ENCODE measurements at places on chromosomes 4 and X.

DNA sequence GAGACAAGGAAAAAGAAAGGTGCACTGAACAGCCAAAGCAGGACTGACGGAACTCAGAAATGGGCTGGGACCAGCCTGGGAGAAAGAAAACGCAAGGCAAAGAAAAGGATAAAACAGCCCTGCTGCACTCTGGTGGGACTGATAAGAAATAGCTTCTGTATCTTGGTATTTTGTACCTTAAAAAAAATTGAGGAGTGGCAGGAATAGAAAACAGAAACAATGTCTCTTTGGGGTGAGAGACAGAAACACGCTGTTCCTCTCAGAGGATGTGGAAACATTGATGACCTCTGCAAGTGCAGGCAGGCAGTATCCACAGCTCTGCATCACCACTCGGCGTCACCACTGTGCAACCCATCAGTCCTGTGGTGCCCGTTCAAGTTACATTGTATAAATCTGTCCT, 152.5 kb upstream of the SPRY1 start:
- DNase-seq, result peak; percentile 20

DNA sequence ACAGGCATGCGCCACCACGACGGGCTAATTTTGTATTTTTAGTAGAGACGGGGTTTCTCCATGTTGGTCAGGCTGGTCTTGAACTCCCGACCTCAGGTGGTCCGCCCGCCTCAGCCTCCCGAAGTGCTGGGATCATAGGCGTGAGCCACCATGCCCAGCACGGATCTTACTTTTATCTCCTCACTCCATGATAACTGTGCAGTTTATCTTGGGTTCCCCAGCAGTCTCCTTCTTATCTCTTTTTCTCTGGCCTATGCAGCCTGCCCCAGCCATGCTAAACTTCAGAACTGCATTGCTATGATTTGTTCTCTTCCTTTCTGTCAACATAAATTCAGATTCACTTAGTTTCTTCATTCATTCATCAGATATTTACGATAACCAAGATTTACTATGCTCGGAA, 22.4 kb downstream of the PAGE1 start:
- DNase-seq, result no peak

GRCh38 chr4:111466811-111467604, 678.2 kb upstream of the FAM241A start:
- DNase-seq, result no peak

- DNase-seq, result no peak
Observed at GRCh38 chr4:15864651-15865566, 73.6 kb downstream of the FGFBP1 start.

DNA sequence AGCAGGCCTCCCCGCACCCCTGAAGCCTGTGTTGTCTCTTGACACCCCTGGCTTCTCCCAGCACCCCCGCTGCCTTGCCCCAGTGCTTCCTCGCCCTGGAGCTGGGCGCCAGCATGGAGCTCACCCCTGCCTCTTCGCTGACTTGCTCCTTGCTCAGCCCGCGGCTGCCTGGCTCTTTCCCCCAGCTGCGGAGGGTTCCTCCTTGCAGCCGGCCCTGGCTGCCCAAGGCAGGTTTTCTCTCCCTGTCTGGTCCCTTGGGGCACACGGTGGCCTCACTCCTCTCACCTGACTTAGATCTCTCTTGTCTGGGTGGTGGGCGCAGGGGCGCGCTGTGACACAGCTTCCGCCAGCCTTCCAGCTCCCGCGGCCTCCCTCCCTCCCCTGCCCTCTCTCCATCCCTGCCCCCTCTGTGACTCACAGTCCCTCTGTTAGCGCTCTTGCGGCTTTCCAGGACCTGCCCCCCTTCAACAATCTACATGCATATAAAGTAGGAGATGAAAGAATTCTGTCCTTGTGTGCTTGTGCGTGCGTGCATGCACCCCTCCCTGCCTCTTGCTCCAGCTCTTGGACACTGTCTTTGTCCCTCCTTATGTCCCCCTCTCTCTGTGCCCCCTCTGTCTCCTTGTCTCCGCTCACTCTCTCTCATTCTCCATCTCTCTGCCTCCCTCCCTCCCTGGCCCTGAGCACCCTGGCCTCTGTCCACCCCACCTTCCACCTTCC, 2.2 kb downstream of the PLXNB3 start:
- DNase-seq, result peak; percentile 43

DNA sequence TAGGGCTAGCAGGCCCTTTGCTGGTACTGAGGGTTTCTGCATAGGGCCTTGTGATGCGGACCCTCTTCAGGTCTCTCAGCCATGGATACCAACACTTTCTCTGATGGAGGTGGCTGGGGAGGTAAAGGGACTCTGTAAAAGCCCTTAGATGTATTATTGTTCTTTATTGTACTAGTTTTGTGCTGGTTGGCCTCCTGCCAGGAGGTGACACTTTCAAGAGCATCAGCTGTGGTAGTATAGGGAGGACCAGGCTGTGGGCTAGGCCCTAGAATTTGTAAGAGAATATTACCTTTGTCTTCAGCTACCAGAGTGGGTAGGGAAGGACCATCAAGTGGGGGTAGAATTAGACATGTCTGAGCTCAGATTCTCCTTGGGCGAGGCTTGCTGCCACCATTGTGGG, 936.3 kb downstream of the CENPC start:
- no peak for DNase-seq

DNA sequence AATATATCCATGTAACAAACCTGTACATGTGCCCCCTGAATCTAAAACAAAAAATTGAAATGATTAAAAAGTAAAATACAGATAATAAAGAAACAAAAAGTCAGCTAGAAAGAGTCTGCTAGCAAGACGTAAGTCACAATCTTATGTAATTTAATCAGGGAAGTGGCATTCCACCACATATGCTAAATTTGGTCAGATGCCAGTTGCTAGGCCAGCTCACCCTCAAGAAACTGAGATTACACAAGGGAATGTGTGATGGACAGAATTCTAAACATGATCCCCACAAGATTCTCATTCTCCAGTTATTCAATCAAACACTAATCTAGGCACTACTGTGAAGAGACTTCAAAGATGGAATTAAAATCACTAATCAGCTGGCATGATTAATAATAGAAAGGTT, 689.3 kb downstream of the CENPC start:
- DNase-seq, result no peak

- DNase-seq, result no peak
Observed at GRCh38 chrX:262381-262909, 18.7 kb upstream of the PLCXD1 start.

DNA sequence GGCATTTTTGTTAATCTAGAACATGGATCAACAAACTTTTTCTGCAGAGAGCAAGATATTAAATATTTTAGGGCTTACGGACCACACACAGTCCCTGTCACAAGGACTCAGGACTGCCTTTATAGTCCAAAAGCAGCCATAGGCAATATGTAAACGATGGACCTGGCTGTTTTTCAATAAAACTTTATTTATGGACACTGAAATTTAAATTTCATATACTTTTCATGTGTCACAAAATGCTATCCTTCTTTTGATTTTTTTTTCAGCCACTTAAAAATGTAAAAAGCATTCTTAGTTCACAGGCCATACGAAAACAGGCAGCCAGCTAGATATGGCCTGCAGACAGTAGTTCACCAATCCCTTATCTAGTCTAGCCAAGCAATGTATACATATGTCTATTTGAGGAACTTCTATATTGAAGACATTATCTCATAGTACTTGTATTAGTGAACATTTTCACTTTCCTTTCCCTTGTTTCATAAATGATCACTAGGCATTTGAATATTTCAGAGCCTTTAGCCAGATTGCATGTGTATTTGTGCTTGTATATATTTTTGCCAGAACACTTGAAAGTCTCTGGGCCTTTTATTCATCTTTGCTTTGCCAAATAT, 350.9 kb downstream of the RPA4 start:
- peak; percentile 37 for DNase-seq

GRCh38 chr4:128796934-128797333, 12.6 kb upstream of the JADE1 start:
- DNase-seq, result no peak

- DNase-seq, result peak; percentile 37
Observed at GRCh38 chrX:69285881-69286564, 120.8 kb upstream of the PJA1 start.

DNA sequence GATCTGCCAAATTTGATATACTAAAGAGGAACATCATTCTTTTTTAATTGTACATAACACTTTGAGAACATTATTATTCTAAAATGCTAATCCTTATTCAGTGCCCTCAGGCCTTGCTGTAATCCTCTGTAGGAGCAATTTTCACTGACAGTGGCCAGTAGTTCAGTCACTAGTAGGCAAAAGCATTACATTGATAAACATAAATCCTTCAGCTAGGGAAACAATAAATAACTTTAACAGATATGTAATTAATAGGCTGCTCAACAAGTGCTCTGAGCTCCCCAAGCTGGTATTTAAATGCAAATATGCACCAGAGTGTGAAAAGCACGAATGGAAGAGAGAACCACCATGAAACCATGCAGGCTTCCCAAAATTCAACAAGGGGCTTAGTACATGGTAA, 77.7 kb upstream of the FAM47C start:
- no peak for DNase-seq

DNA sequence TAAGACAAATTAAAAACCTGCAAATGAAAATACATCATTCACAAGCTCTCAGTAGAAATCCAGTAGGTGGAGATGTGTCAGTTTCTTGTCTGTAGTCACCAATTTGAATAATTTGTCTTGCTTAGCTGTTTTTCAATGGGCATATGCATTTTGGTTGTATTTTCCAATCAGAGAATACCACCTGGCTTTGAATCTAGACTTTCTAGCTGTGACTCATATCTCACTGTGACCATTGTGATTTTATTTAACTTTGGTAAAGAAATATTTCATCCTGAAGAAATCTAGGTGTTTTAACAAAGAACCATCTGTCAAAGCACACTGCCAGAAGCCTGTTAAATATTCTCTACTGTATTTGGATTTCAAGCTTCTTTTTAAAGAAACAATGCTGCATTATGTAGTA, 1650.6 kb upstream of the IGFBP7 start:
- no peak for DNase-seq

GRCh38 chr4:29153642-29154041, 1566.5 kb upstream of the PCDH7 start:
- no peak for DNase-seq

- no peak for DNase-seq
Observed at GRCh38 chrX:130718137-130718536, 184.9 kb downstream of the ENOX2 start.

DNA sequence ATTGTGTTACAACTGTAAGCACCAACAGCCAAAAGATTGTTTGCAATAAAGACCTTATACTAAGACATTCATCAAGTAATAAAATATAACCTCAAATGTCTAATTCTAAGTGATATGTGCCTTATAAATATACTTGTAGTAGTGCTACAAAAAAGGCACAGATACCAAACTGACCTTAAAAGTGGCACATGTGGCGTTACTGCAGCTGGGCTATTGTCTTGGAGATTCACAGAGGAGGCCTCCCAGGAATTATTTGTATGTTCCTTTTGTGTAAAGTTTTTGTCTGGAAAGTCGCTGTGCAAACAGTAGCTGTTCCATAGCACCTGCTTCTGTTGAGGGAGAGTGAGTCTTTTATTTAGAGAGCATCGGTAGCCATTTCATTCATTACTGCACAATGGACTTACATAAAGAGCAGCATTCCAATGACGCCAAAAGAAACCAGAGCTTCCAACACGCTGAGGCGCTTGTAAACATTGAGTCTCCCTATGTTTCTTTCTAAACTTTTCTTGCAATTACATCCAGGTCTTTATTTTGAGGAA, 143.7 kb downstream of the RPA4 start:
- DNase-seq, result no peak

- DNase-seq, result no peak
Observed at GRCh38 chrX:74195605-74196004, 108.4 kb upstream of the ZCCHC13 start.

DNA sequence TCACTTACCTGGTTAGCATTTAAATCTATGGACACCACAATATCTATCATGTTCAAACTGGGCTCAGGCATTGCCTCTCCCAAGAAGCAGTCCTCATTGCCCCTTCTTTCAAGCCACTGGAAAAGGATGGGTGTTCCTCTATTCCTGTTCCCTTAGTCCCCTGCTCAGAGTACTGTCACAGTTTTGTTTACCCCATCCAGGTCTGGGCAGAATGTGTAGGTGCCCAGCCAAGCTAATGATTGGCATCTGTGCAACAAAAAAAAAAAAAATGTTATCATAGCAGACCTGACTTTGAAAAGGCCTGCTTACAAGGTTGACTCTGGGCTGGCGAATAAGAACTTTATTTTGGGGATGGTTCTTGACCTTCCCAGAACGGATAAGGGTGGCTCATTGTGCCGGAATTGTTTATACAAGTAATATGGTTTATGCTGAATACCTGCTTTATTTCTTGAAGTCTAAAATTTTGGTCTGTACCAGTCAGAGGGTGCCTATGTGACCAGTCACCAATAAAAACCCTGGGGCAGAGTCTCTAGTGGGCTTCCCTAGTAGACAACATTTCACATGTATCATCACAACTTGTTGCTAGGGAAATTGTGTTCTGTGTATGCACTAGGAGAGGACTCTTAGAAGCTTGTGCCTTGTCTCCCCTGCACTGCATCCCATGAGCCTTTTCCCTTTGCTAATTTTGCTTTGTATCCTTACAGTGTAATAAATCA, 47.9 kb downstream of the JADE3 start:
- DNase-seq, result no peak

GRCh38 chr4:40702137-40702799, 47.5 kb upstream of the NSUN7 start:
- no peak for DNase-seq

DNA sequence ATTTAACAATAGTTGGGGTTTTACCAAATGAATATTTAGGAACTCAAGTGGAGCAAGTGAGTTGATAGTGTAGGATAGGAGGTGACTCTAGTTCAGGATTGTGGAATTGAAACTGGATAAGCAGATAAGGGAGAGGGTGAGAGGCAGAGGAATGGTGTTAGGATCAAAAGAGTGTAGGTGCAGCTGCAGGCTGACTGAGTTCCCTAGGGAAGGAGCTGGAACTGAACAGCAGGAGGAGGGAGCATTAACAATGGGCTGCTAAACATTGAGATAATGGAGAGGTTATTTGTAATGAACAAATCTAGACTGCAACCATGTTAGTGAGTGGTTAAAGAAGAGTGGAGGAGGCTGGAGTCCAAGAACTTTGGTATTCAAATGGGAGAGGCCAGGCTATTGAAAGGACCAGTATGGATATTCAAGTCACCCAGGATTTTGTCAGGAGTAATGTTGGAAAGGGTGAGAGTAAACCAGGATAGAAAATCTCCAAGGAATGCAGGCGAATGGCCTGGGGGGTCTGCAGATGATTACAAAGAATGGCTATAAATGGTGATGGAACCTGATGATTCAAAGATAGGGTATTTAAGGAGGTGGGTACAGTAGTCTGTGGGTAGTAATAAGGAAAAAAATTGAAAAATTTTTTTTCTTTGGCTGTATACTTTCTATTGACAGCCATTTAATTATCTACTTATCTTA, 497.1 kb upstream of the TENM3 start:
- DNase-seq, result no peak

GRCh38 chr4:31737419-31737818, 1017.2 kb downstream of the PCDH7 start:
- peak; percentile 70 for DNase-seq

Measured in suppressor macrophage treated with lipopolysaccharide for 4 hours (primary cell).